ENCODE measurements at places on chromosomes 13 and 19.

- DNase-seq: no peak
These were observed 19.3 kb upstream of the RAB20 start for GRCh38 chr13:110580800-110581199.

- no peak for DNase-seq
These were observed 1.7 kb upstream of the SBK3 start for GRCh38 chr19:55546822-55547614.

- peak; percentile 3 for DNase-seq
These were observed 47.6 kb downstream of the PTPRS start for GRCh38 chr19:5292822-5293611.

DNA sequence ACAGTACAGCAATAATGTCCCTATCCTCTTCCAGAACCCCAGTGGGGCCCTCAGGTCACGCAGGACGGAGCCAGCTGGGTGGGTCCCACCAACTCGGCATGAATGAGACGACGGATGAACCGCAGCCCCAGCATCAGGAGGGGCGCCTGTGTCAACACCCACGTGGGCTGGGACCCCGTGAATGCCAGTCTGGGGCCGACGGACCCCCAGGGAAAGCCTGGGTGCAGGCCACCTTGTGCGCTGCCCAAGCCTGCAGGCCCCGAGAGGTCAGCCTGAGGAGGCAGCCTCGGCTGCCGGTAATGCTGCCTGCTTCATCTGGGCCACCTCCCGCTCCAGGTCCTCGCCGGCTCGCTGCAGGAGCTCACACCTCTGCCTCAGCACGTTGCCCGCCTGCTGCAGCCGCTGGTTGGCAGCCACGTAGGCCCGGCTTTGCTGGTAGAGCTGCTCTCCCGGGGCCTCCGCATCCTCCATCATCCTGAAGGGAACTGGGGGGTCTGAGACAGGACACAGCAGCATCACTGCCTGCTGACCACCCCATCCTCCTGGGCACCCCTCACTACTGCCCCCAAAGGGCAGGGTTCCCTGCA lies 4.2 kb downstream of the C19orf25 start:
- no peak for DNase-seq

GRCh38 chr13:110536006-110536693 lies 25.4 kb downstream of the RAB20 start:
- no peak for DNase-seq

DNA sequence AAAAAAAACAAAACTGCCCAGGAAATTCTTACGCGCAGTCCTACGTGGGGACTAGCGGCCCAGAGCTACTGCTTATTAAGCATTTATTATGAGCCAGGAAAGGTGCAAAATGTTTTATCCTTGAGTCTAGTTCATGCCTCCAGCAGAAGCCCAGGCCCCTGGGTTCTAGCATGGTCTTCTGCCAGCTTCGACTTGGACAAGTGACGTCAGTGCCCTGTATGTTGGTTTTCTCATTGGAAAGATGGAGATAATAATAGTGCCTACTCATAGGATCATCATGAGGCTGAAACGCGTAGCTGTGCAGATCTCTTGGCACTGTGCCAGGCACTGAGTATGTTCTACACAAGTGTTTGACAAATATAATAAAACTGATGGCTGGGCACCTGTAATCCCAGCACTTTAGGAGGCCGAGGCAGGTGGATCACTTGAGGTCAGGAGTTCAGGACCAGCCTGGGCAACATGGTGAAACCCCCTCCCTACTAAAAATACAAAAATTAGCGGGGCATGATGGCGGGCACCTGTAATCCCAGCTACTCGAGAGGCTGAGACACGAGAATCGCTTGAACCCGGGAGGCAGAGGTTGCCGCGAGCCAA lies 12.4 kb upstream of the SULT2B1 start:
- DNase-seq: no peak

GRCh38 chr13:114044486-114044885 lies 70.6 kb upstream of the C13orf46 start:
- no peak for DNase-seq

- DNase-seq: no peak
These were observed 284.0 kb downstream of the DNAJC15 start for GRCh38 chr13:43307221-43307920.

DNA sequence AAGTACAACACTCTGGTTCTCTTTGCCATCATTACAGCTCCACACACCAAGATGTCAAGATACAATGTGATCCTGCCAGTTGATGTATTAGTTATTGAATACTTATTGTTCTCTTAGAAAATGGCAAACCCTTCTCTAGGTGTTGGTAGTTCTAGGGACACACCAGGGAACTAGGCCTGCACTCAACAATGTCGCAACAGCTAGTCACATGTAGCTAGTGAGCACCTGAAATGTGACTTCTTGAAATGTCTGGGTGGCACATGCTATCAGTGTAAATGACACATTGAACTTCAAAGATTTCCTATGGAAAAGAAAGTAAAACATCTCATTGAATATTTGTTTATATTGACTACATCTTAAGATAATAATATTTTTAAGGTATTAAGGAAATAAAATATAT lies 49.7 kb downstream of the DACH1 start:
- DNase-seq: no peak

DNA sequence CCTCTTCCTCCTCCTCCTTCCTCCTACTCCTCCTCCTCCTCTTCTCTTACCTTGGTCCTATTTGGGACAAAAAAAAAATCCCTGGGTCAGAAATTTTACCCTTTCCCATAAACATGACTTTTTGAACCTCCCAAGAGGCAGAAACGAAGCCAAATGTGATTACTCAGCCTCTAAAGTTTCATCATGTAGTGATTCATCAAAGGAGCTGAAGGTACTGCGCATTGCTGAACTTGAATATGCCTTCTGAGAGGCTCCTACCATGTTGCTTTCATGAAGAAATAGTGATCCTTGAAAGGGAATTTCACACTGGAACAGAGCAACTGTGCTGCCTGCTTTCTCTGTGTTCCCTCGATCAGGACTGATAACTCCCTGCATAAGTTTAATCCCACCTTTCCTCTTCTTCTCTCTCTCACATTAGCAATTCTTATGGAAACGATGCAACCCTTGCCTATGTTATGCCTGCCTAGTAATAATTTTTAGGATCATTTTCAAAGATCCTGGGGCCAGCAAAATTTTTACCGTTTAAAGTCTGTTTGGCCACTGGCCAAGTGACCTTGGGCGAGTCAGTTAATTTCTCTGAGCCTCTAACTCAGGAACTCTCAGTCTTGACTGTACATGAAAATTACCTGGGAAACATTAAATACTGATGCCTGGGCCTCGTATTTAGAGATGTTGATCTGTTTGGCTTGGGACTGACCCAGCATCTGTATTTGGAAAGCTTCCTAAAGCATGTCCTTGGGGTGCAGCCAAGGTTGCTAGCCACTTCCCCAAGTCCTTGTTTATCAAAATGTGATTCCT lies 149.5 kb downstream of the DCT start:
- DNase-seq: peak; percentile 13

DNA sequence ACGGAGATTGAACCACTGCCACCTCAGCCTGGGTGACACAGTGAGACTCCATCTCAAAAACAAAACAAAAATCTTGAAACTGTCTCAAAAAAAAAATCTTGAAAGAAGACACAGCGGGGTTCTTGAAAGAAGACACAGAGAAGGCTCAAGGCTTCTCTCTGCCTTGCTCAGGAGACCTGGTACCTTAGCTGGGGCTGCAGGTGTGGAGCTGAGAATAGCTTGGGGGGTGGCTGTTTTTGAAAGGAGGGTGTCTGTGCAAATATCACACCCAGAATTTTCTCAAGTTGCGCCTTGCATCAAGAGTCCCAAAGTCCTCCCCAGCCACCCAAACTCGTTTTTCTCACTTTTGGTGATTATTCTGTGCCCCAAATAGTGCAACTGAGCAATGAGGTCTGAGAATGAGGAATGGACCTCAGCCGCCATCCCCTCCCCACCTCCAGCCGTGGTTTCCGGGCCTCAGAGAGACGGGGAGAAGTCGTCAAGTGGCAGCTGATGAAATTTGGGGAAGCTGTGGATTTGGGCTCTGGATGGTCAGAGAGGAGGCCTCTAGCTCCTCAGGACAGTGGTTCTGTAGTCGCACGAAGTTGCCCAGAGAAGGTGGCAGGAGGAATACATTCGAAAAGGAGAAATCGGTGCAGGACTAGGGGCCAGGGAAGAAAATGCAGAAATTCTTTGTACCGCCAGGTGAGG lies 8.8 kb downstream of the S1PR2 start:
- DNase-seq: no peak

- no peak for DNase-seq
These were observed 807.1 kb downstream of the DIAPH3 start for GRCh38 chr13:59356607-59357006.

DNA sequence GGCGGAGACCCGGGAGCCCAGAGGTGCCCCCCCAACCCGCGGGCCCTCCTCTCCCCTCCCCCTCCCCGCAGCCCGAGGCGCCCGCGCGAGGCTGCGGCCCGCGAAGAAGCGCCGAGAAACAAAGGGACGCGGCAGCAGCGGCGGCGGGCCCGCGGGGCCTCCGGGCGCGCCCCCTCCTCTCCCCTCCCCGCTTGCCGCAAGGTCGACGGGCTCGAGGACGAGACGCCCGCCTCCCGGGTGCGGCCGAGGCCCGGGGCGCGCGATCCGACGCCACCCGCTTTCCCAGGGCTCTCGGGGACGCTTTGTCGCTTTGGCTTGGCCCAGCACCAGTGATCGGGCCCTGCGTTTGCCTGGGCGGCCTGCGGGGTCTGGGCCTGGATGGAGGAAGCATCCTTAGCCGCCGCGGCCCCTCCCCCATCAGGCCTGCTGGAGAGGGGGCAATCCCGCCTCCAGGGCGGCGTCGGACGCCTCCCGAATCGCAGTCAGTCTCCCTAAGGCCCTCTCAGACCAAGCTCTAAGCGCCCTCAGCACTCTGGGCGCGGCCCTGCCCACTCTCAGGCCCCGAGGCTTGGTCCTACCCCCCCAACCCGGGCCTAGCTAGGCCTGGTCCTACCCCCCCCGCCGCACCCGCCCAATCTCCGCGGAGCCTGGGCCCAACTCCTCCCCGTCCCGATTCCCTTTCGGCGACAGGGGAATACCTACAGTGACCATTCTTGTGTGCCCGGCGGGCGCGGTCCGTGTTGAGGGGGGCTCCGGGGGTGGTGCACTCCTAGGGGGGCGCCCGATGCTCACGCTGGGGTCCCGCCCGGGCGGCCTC lies 740 bp downstream of the ELAVL3 start:
- no peak for DNase-seq

DNA sequence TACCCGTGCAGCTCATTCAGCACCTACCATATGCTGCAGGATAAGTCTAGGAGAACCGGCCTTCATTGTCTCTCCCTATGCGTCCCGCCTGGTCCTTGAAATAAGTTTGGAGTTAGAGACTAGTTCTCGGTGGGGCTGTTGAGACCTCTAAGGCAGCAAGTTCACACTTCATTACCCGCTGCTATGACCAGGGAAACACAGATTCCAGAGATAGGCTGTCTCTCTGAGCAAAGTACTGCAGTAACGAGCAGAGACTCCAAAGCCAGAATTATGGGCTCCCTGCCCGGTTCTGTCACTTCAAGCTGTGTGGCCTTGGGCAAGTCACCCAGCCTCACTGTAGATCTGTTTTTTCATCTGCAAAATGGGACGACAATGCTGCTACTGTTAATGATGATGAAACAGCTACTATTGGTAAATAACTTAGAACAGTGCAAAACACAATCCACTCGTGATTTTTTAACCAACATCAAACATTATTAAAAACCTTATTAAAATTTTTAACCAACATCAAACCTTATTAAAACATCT lies 184.1 kb downstream of the USP12 start:
- DNase-seq: no peak

DNA sequence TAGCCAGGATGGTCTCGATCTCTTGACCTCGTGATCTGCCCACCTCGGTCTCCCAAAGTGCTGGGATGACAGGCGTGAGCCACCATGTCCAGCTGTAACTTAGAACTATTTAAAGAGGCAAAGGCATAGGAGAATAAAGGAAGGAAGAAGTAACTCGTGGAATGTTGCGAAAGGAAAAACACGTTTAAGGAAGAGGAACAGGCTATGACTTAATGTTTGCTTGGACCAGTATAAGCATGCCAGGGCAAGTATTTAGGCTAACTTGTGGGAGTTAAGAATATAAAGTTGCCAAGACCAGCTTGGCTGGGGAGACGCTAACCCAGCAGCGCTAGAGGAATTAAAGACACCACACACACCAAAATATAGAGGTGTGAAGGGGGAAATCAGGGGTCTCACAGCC lies 33.5 kb downstream of the ZNF844 start:
- DNase-seq: no peak

GRCh38 chr13:110251193-110251819 lies 55.7 kb downstream of the COL4A1 start:
- DNase-seq: no peak

DNA sequence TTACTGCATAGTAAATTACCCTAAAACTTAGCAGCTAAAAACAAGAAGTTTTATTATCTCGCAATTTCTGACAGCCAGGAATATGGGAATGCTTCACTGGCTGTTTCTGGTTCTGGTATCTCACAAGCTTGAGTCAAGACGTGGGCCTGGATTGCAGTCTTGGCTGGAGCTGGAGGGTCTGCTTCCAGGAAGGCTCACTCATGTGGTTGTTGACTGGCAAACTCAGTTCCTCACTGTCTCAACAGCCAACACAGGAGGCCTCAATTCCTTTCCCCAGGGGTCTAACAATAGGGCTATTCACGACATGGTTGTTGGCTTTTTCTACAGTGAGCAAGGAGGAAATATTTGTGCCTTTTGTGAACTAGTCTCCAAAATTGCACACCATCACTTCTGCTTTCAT lies 146.3 kb downstream of the GPC5 start:
- DNase-seq: no peak

DNA sequence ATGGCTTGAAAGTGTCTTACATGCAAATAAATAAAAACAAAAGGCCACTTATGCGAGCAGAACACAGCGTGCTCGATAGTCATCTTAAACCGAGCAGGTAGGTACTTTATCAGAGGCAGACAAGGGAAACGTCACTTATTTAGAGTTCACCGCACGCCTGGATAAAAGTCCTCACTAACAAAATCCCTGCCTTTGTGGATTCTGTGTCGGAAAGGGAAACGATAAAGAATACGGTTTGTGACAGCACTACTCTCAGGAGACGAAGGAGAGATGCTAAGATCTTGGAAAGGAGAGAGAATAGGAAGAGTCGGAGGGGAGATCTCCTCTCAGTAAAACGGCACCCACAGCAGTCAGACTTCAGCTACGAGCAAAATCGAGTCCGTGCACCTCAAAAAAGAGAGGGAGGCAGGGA lies 581 bp downstream of the RCBTB1 start:
- peak; percentile 19 for DNase-seq

- DNase-seq: no peak
These were observed 294.1 kb downstream of the DLEU7 start for GRCh38 chr13:50549221-50549942.

GRCh38 chr19:23095418-23095817 lies 21.4 kb upstream of the ZNF730 start:
- DNase-seq: no peak

- no peak for DNase-seq
These were observed 6.3 kb downstream of the ARHGAP33 start for GRCh38 chr19:35781650-35782049.

GRCh38 chr19:406135-406781 lies 2.7 kb downstream of the C2CD4C start:
- DNase-seq: no peak
